Activated CD4-positive, alpha-beta memory T cell treated with anti-CD3 and anti-CD28 coated beads for 36 hours (primary cell): ENCODE measurements at places on chromosomes 5 and 9. TPM values are rescaled to one million over a fixed set of nuclear protein-coding genes. Genes with fewer than 3 reads are reported as not detected.

- no peaks in the 10 kb centered on the region for H3K27me3 ChIP-seq
- H3K4me1 ChIP-seq: no peaks in the 10 kb centered on the region
- DNase-seq: no peak
- no peaks in the 10 kb centered on the region for H3K36me3 ChIP-seq
- H3K4me3 ChIP-seq: no peak overlapping the region
These were observed 232.6 kb upstream of the TNC start for GRCh38 chr9:115350548-115350947.

- peak; percentile 55 for DNase-seq
- H3K4me3 ChIP-seq: peak overlapping the region; percentile 57
- peak overlapping the region; percentile 95 for H3K27ac ChIP-seq
- no peaks in the 10 kb centered on the region for H3K27me3 ChIP-seq
These were observed 16.4 kb downstream of the ITK start for GRCh38 chr5:157197086-157197485.

PGGT1B gene
- total RNA-seq: 38.7 TPM

DNA sequence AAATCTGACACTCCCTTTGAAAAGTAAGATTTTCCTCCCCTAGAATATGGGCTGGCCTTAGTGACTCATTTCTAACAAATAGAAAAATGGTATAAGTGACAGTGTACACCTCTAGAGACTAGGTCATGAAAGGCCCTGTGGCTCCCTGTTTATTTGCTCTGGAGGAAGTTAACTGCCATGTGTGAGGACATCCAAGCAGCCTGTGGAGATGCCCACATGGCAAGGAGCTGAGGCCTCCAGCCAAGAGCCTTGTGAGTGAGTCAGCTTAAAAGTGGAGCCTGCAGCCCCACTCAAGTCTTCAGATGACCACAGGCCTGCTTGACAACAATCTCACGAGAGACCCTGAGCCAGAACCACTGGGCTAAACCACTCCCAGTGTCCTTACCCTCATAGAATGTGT is 128.1 kb upstream of the LHFPL2 start:
- no peak overlapping the region for H3K4me3 ChIP-seq
- H3K27me3 ChIP-seq: no peaks in the 10 kb centered on the region
- H3K27ac ChIP-seq: no peak overlapping the region
- DNase-seq: no peak

- H3K27ac ChIP-seq: no peak overlapping the region
- H3K27me3 ChIP-seq: no peaks in the 10 kb centered on the region
- DNase-seq: no peak
- H3K36me3 ChIP-seq: no peaks in the 10 kb centered on the region
These were observed 54.0 kb upstream of the FCN2 start for GRCh38 chr9:134826336-134827285.

DNA sequence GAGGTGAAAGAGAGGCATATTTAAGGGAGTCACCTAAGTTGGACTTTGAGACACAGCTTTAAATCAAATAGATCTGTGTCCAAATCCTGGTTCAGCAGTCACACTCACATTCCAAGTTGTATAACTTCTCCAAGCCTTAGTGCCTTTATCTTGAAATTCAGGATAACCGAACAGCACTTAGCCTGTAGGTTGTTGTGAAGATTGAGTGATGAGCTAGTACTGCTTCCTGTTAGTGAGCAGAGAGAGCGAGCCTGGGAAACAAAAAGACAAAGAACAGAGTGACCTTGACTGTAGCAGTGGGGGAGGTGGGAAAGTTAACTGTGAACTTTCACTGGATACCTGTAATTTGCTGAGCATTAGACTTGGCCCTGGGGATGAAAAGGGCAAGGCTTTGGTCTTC is 22.4 kb downstream of the MAML1 start:
- peaks cover 51% of the 10 kb centered on the region for H3K4me1 ChIP-seq
- no peak for DNase-seq
- H3K27ac ChIP-seq: peak overlapping the region; percentile 58

DNA sequence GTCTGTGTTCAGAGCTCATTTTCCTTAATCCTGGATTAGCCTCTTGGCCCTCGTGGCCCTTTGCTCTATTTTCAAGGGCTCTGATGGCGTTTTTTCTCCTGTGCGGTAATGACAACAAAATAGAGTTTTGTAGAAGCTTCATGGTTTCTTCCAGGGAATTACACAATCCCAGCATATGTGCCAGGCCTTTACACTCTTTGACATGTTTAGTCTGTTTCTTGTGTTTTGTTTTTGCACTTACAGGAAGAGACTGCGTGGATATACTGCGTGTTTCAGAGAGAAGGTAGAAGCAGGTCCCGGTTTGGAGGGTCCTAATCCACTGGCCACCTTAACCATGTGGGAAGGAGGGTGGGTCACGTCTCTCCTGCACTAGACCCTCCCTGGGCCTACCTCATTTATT is 400.2 kb upstream of the IRX4 start:
- no peaks in the 10 kb centered on the region for H3K36me3 ChIP-seq
- H3K4me3 ChIP-seq: no peak overlapping the region
- H3K27me3 ChIP-seq: peaks cover 2% of the 10 kb centered on the region
- H3K4me1 ChIP-seq: no peaks in the 10 kb centered on the region
- DNase-seq: no peak

CATSPER3 gene
- 0.45 TPM for total RNA-seq

NIM1K gene
- 1.00 TPM for total RNA-seq

ENDOG gene
- 14.2 TPM for total RNA-seq

LHX3 gene
- not detected for total RNA-seq

GRCh38 chr5:66739021-66739420 is 142.8 kb downstream of the MAST4 start:
- no peaks in the 10 kb centered on the region for H3K36me3 ChIP-seq
- no peak overlapping the region for H3K4me3 ChIP-seq

GRCh38 chr9:97531888-97532376 is 30.5 kb downstream of the TMOD1 start:
- H3K4me1 ChIP-seq: peaks cover 11% of the 10 kb centered on the region
- H3K4me3 ChIP-seq: no peak overlapping the region
- no peak overlapping the region for H3K27ac ChIP-seq
- no peaks in the 10 kb centered on the region for H3K36me3 ChIP-seq

GRCh38 chr9:16705111-16705604 is 165.3 kb downstream of the BNC2 start:
- no peak for DNase-seq
- no peaks in the 10 kb centered on the region for H3K36me3 ChIP-seq
- H3K4me3 ChIP-seq: no peak overlapping the region
- H3K27me3 ChIP-seq: no peaks in the 10 kb centered on the region

TNFSF15 gene
- total RNA-seq: 0.14 TPM

SLC25A2 gene
- 0.19 TPM for total RNA-seq

- DNase-seq: no peak
- peaks cover 19% of the 10 kb centered on the region for H3K4me1 ChIP-seq
- H3K27ac ChIP-seq: no peak overlapping the region
- H3K4me3 ChIP-seq: no peak overlapping the region
- peaks cover 29% of the 10 kb centered on the region for H3K27me3 ChIP-seq
These were observed 98.3 kb upstream of the CDKN2B start for GRCh38 chr9:22107202-22108045.

GRCh38 chr5:77209495-77210090 is 887 bp upstream of the PDE8B start:
- peaks cover 7% of the 10 kb centered on the region for H3K4me1 ChIP-seq
- H3K27me3 ChIP-seq: peaks cover 44% of the 10 kb centered on the region
- DNase-seq: no peak
- no peaks in the 10 kb centered on the region for H3K36me3 ChIP-seq
- no peak overlapping the region for H3K27ac ChIP-seq
- peak overlapping the region; percentile 56 for H3K4me3 ChIP-seq

GRCh38 chr5:154363411-154363810 is 82.4 kb upstream of the SAP30L start:
- H3K4me1 ChIP-seq: peaks cover 2% of the 10 kb centered on the region
- peaks cover 6% of the 10 kb centered on the region for H3K36me3 ChIP-seq
- no peak overlapping the region for H3K4me3 ChIP-seq
- H3K27me3 ChIP-seq: no peaks in the 10 kb centered on the region
- H3K27ac ChIP-seq: no peak overlapping the region

LCN15 gene
- total RNA-seq: not detected

PLCXD3 gene
- total RNA-seq: not detected

DNA sequence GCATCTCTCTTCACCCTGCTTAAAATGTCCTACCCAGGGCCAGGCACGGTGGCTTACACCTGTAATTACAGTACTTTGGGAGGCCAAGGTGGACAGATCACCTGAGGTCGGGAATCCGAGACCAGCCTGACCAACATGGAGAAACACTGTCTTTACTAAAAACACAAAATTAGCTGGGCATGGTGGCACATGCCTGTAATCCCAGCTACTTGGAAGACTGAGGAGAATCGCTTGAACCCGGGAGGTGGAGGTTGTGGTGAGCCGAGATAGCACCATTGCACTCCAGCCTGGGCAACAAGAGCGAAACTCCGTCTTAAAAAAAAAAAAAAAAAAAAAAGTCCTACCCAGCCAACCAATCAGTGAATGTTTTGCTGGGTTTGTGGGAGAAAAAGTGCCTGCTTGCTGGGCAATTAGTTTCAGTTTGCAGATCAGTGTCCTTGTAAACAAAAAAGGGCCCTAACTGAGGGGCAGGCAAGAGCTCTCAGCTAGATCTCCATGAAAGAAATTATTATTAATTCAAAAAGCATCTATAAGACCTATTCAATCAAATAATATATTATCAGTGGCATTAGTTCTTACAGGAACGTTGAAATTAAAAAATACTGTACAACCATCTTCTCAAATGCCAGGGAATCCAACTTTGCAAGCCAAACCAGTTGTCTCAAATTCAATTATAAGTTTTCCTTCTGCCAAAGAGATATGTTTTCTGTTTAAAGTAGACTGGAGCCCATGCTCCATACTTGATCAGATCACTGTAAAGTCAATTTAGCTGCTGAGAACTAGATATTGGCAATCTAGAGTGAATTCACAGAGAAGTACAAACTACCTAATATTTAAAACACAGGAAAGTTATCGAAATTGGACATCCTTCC is 3.9 kb downstream of the MEGF9 start:
- H3K4me1 ChIP-seq: peaks cover 31% of the 10 kb centered on the region
- no peaks in the 10 kb centered on the region for H3K36me3 ChIP-seq
- peak; percentile 37 for DNase-seq

GRCh38 chr9:86500667-86501435 is 146.6 kb upstream of the TUT7 start:
- DNase-seq: no peak
- H3K27me3 ChIP-seq: peaks cover 25% of the 10 kb centered on the region

DNA sequence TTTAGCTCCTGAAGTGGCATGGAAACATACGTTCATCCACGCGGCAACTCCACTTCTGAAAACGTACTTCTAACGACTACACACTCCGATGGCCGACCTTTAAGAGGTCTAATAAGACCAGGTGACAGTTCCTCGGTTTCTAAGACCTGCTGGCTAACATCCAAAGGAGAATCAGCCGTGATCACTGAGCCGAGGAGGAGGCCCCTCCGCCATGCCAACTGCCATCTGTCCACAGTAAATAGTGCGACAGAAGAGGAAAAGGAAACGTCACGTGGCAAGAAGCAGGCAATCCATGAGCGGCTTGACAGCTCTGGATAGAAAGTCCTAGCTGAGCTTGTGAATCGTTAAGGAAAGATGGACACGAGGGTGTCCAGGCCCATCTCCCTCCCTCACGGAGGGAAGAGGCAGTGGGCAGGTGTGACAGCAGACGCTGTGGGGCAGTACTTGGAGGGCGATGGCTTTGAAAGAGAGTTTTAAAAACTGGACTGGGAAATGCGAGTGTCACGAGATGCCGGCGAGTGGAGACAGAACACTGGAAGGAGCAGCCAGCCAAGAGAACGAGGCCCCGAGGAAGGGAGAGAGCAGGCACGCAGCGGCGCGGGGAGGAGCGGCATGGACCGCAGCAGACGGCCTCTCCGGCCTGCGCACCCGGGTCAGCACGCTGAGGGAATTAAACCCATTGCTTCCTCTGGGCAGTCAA is 66.7 kb upstream of the TBC1D9B start:
- no peak overlapping the region for H3K4me3 ChIP-seq
- no peak for DNase-seq
- H3K36me3 ChIP-seq: peaks cover 4% of the 10 kb centered on the region
- H3K27ac ChIP-seq: no peak overlapping the region

TNC gene
- total RNA-seq: 1.2 TPM

SPATA31D4 gene
- total RNA-seq: not detected

CARD9 gene
- total RNA-seq: 1.4 TPM

NRARP gene
- total RNA-seq: 1.1 TPM

SLC1A1 gene
- not detected for total RNA-seq

LTC4S gene
- total RNA-seq: 1.1 TPM

DNA sequence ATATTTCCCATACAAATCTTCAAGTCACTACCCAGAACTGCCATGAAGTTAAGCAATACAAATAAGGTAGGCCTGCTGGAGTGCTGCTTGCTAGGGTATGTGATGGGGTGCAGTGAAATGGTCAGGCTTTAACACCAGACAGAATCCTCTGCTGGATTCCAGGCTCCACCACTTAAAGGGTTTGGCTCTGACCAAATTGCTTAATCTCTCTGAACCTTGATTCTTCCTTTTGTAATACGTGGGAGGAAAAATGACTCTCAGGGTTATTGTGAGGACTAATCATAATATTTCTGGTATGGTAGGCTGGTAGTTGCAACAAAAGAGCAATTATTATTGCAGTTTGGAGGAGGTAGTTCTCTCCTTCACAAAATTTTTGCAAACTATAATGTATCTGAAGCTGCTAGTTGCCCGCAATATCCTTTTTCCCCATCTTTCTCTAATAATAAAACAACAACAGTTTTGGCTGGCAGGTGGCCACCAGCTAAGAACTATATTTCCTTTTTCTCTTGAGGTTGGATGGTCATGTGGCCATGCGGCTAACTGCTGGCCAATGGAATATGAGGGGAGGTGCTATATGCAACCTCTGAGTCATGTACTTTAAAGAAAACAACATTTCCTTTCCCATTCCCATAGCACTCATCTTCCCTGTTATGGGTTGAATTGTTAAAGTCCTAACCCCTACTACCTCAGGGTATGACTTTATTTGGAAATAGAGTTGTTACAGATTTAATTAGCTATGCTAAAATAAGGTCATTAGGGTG is 44.1 kb downstream of the CCL28 start:
- no peak overlapping the region for H3K4me3 ChIP-seq
- H3K27ac ChIP-seq: no peak overlapping the region
- H3K27me3 ChIP-seq: no peaks in the 10 kb centered on the region
